ENCODE measurements at places on chromosomes 1 and 21.

- no peak for DNase-seq
Measured at GRCh38 chr1:167629681-167630567, at the start of gene RCSD1. RCSD1 (plus strand) TSS chr1:167630232; CDS start chr1:167630424, 192 bp downstream.

DNA sequence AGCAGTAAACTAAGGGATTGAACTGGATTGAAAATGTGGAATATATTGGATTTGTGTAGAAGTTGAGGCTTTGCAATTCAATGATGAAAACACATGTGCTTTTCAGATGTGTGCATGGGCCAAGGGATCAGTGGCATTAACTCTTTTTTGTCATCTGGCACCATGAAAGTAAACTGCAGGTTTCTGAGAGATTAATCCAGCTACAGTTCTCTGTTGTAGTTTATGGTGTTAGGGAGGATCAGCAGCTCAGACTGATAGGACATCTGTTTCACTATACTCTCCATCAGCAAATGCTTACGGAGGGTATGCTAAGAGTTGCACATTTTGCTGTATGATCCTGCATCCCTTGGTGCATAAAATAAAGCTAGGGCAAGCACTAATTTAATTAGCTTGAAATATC is 82.6 kb downstream of the C1orf21 start:
- no peak for DNase-seq

DNA sequence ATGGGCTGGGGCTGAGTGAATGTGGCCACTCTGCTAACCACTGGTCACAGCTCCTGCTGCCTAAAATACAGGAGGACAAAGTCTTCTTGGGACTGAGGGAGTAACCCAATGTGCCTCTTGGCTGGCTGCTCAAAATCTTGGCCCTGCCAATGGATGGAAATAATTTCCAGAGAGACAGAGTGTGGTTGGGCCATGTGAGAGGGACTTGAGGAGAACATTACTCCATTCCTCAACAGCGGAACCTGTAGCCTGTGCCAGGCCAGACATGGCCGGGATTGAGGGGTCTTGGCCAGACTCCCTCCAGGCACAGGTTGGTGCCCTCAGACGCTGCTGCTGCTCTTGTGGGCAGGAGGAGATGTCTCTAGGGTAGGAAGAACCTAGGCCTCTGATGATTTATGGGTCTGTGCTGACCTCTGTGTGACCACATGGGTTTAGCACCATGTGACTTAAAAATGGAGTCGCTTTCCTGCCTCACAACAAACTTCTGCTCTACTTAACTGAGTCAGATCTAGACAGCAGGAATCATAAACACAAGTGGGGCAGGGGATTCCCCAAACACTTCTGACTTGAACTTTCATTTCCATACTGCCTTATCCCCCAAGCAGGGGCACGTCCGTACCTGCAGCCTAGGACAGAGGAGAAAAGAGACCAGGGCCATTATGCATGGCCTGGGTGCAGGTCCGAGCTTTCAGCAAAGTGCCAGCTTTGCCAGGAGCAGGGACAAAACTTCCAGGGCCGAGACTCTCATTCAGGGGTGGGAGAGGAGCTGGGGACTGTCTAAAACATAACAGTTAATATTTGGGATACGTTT is 79.2 kb downstream of the CD34 start:
- DNase-seq = no peak

GRCh38 chr1:4756851-4757580 is 102.6 kb downstream of the AJAP1 start:
- no peak for DNase-seq

- DNase-seq = no peak
Measured at GRCh38 chr1:165879946-165880345, 52.5 kb downstream of the UCK2 start.

- DNase-seq = no peak
Measured at GRCh38 chr1:229106526-229107125, 164.3 kb upstream of the RAB4A start.

DNA sequence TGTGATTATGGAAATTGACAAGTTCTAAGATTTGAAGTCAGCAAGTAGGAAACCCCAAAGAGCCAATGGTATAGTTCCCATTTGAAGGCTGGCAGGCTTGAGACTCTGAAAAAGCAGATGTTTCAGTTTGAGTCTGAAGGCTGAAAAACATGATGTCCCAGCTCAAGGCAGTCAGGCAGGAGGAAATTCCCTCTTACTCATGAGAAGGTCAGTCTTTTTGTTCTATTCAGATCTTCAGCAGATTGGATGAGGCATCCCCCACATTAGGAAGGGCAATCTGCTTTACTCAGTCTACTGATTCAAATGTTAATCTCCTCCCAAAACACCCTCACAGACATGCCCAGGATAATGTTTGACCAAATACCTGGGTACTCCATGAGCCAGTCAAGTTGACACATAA is 372.5 kb upstream of the ST6GALNAC5 start:
- peak; percentile 10 for DNase-seq

DNA sequence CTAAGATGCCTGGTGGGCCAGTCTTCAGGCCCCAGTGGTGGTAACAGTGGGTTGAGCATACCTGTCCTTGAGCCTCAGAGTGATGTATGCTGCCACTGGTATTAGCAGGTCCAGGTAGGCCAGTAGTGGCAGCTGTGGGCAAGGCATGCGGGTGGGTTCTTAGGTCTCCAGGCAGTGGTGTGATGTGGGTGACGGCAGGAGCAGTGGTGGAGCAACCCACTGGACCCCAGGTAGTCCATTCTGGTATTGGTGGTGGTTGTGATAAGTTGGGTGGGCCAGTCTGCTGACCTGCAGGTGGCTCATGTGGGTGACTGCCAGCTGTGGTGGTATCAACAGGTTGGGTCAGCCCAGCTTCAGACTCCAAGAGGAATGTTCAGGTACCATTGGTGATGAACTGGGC is 165.0 kb upstream of the GORAB start:
- no peak for DNase-seq

GRCh38 chr1:219682788-219683187 is 69.9 kb upstream of the ZC3H11B start:
- no peak for DNase-seq

DNA sequence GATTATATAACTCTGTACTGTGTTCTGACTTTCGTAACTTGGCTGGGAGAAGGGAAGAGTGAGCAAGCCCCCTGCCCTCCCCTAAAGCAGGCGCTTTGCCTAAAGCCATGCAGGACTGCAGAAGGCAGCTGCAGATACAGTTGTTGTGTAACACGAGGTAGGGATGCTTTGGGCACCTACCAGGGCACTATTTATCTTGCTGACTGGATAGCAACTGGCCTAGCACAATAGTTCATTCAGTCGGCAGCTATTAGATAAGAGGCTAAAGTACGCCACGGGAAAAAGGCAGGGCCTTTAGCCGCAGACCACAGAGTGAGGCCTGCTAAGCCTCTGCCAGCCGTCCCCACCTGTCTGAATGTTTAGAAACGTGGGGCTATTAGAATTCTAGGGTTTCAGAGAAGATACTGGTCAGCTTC is 80.9 kb downstream of the TTC3 start:
- no peak for DNase-seq

DNA sequence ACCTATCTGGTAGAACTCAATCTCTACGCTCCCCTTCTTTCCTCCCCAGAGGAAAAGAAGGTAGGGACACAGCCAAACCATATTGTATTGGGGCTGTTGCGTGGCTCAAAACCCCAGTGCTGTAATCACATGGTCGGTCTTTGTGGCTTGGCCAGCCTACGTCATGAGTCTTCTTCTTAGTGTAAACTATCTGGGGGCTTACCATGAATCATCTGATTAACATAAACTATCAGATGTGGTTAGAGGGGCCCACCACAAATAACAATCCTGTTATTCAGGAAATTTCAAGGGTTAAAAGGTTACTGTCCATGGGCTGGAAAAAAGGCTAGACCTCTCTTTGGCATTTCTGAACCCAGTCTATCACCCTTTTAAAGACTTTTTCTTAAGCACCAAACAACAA is 49.5 kb upstream of the GPR52 start:
- no peak for DNase-seq

GRCh38 chr1:94807742-94808491 is 12.2 kb upstream of the SLC44A3 start:
- DNase-seq = peak; percentile 8

DNA sequence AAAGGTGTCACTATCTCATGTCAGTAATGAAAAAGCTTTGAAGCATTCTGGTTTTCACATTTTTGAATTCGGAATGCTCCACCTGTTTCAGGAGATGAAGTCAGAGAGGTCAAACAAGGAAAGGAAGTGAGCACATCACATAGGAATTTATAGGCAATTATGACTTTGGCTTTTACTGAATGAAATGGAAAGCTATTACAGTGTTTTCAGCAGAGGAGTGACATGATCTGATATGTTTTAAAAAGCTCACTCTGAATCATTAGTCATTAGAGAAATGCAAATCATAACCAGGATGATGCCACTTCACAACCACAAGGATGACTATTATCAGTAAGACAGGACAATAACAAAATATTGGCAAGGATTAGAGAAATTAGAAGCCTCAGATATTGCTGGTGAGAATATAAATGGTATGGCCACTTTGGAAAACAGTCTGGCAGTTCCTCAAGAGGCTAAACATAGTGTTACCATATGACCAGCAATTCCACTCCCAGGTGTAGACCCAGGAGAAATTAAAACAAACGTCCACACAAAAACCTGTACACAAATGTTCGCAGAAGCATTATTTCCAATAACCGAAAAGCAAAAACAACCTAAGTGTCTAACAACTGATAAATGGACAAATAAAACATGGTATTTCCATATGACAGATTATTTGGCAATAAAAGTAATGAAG is 7.5 kb downstream of the TAF1A start:
- DNase-seq = peak; percentile 64

- DNase-seq = no peak
Measured at GRCh38 chr1:228236744-228237143, 28.9 kb downstream of the OBSCN start.

DNA sequence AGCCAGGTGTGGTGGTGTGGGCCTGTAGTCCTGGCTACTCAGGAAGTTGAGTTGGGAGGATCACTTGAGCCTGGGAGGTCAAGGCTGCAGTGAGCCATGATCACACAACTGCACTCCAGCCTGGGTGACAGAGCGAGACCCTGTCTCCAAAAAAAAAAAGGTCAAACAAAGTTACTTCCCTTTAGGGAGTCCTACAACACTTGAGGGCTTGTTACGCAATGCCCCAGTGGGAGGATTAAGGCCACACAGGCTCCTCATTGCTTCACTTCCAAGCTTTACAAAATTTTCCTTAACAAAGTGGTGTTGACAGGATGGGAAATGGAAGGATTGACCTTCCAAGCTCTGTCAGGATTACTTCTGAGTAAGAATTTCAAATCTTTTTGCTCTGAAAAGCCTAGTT is 6.2 kb upstream of the EXTL1 start:
- DNase-seq = no peak

GRCh38 chr1:206554211-206554610 is 46.9 kb downstream of the RASSF5 start:
- DNase-seq = no peak

GRCh38 chr1:238653693-238654321 is 732.6 kb upstream of the CHRM3 start:
- peak; percentile 65 for DNase-seq

DNA sequence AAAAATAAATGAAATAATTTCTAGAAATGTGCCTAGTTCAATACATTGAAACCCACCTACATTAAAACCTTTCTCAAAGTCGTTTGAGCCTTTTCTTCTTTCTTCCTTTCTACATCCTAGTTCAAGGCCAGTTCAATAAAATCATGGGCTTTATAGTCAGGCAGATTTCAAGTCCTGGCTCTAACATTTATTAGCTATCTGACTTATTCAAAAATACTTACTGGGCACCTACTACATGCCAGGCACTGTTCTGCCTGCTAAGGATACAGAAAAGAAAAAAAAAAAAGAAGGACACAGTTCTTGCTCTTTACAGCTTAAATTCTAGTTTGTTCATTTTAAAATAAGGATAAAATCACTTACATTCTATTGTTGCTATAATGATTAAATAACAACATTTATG is 134.2 kb upstream of the FGGY start:
- DNase-seq = no peak

GRCh38 chr1:215526147-215526845 is 40.8 kb upstream of the KCTD3 start:
- DNase-seq = peak; percentile 21

- no peak for DNase-seq
Measured at GRCh38 chr1:72075425-72075824, 206.9 kb downstream of the NEGR1 start.

DNA sequence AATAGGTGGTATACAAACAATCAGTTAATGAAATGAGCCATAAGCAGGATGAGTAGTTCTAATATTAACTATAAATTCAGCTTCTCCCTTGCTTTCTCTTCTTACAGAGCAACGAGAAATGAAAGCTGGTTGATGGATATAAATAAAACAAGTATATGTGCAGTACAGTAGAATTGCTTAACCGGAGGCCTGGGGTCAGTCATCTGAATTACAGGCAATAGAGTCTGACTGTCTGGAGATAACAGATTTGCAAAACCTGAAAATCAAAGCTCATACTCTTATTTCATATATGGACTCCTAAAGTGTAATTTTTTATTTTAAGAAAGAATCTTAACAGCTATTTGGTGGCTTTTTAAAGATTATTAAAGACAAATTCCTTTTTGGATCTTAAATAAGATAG is 43.1 kb upstream of the SGIP1 start:
- DNase-seq = no peak

DNA sequence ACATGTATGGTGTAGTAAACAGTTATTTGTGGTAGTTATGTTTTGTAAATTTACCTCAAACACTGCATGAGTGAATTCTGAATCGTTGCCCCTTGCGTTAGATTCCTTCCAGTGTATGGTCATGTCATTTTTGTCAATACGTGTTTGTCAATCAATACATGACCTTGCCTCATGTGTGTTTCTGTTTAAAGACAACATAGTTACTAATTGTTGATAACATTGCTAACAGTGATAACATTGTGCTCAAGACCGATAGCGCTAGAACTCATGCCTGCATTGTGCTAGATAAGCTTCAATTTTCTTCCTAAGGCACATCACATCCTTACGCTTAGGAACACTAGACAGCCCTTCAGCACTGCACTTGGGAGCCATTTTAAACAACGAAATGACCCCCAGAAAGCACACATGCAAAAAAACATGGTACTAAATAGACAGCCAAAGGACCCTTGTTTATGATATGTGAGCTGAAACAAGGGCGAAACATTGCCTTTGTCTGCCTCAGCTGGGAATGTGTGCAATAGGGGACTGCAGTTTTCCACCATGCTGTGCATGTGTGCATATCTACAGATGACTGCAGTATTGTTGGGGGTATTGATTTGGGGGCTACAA is 37.3 kb downstream of the MRPS6 start:
- no peak for DNase-seq

GRCh38 chr21:33655588-33656221 is 13.4 kb downstream of the ITSN1 start:
- peak; percentile 97 for DNase-seq

- no peak for DNase-seq
Measured at GRCh38 chr1:237712082-237712481, 178.6 kb downstream of the ZP4 start.
